ENCODE measurements at places on chromosomes 2 and 18.

DNA sequence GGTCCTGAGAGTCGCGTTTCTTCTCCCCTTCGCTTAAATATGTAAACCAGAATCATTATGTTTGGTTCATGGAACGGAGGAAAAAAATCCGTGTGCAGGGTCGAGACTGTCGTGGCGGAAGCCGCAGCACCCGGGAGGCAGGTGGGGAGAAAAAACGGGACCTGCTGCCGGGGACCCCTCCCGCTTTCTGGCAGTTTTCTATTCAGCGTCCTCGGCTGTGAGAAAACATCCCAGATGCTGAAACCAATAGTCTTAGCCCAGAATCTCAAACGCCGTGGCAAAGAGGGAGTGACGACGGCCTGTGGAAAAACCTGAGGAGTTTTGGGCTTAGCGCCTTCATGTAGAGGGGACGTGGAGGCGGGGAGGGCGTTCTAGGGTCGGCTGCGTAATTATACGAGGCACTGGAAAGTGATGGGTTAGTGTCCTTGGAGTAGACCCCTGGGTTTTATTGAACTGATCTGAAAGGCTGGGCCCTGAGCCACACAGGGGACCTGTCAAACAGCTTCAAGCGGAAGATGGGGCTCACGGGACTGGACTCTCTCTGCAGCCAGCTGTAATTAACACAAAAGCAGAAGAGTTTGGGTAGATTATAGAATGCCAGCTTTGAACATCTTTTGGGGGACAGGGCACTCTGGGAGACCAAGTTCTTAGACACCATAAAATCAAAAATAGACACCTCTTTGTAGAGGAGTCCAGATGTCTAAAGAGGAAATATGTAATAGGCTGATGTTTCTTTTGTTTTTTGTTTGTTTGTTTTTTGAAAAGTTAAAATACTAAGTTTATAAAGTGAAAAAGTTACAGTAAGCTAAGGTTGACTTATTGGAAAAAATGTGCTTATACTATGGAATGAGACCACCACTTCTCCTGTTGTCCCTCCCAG, 834 bp upstream of the BUB1 start:
- no peak for DNase-seq

GRCh38 chr18:34592961-34593382, 117.1 kb upstream of the DTNA start:
- DNase-seq, result peak; percentile 8

DNA sequence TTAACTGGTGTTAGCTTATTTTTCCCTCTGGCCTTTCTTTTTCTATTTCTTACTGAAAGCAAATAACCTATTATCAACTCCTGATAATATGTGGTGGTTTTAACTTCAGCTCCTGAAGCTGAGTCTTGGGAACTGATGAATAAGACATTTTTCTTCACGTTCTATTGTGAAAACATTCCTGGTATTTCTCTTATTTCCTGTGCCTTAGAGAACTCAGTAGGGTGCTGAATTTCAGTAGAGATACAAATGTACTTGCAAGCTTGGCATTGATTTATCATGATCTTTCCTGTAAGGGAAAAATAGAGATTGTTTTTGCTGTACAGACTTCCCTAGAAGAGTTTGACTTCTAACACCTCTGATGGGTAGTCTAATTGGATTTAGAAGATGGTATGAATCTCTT, 52.8 kb upstream of the DCC start:
- DNase-seq, result no peak

GRCh38 chr2:7209757-7210555, 292.7 kb downstream of the RNF144A start:
- peak; percentile 30 for DNase-seq

- no peak for DNase-seq
Measured at GRCh38 chr2:120807751-120808150, 72.1 kb downstream of the GLI2 start.

Measured in GM04504 (cell line).